Tongue (tissue), 3 donors: ENCODE measurements at places on chromosomes 2 and 18.

DNA sequence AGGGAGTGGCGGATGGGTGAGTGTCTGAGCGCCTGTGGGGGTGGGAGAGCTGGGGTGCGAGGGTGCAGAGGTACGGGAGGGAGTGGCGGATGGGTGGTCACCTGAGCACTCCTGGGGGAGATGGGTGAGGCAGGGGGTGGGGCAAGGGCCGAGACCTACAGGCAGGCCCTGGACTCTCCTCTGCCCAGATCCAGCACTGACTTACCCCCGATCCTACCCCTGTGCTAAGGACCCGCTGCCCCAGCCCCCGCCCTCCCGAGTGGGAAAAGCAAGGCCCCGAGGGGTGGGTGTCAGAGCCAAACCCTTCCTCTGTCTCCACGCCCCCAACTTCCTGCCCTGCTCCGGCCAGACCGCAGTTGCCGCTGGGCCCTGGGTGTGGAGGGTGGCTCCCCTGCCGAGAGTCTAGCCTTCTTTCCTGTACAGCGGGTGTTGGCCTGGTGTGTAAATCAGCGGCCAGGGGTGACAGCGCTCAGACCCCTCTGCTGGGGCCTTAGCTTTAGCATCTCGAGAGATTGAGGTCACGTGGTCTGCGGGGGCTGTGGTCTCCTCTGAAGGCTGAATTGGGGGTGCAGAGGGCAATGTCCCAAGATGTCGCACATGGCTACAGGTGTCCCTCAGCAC is 12.5 kb downstream of the BOK start:
- DNase-seq = no peak

GRCh38 chr18:42675810-42676209 is 439.7 kb downstream of the RIT2 start:
- DNase-seq = no peak

GRCh38 chr2:44555700-44556099 is 194.0 kb downstream of the CAMKMT start:
- no peak for DNase-seq

DNA sequence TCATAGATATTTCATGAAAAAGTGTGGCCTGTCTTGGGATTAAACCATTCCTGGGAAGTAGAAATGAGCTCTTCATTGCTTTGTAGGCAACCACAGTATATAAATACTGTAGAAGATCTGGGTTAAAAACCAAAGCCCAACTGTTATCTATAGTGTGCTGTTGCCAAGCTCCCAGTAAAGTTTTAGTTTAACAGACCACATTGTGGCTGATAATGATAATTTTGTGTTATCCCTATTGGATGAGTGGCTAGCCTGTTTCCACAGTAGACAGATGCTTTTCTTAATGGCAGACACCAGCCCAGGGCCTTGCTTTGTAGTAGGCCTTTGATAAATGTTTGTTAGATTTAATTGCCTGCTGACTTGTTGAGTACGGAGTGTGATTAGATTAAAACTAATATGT is 52.1 kb downstream of the FMNL2 start:
- no peak for DNase-seq

DNA sequence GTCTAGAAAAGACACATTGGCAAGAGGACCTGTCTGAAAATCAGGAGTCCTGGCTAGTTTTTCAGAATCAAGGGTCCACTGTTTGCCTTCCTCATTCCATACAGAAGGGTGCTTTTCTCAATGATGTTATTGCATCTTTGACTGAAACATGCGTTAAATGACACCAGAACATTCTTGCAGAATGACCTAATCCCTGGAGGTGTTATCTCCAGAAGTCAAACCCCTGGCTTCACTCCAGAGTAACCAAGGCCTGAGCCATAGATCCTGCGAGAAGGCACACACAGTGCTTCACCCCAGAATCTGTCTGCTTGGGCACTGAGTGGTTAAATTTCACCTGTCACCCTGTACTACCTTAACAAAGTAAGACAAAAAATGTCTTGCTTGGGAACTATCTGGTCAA is 1055.2 kb upstream of the FANCL start:
- peak; percentile 24 for DNase-seq

DNA sequence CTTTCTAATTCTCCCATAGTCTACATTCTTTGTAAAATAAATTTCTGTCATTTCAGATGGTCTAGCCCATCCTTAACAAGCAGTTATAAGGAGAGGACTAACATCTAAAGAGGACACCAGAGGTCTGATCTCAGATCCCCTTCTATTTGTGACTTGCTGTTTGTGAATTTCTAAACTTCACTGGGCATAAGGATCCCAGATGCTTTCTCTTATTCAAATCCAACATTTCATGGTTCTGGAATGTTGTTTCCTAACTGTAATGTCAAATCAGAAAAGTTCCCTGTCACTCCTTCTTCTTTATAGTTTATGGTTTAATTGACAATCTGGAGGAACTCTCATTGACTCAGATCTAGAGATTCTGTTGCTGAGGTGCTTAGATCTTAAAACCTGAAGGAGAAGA is 430.2 kb downstream of the MEIS1 start:
- no peak for DNase-seq

DNA sequence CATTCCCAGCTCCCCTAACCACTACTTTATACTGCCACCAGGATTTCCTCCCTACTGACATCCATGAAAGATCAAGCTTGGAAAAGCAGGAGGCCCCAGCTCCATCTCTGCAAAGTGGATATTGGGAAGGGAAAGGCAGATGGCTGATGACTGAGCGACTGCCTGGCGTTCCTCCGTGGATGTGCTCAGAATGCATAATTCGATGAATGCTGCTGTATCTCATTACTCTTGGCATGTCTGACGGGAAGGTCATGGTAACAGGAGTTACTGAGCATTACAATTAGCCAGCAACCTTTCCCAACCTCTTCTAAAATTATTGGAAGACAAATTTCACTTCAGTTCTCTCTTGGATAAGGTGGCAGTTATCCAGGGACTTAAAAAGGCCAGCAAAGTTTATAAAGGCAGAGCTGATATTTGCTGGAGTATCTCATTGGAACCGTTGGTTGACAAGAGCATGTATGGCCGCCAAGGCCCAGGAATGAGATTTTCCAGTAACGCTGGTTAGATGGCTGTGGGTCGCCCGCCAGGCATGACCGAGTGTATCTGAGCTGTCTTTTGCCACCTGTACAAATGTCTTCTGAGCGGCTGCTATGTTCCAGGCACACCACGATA is 34.5 kb downstream of the KCNE4 start:
- peak; percentile 45 for DNase-seq

DNA sequence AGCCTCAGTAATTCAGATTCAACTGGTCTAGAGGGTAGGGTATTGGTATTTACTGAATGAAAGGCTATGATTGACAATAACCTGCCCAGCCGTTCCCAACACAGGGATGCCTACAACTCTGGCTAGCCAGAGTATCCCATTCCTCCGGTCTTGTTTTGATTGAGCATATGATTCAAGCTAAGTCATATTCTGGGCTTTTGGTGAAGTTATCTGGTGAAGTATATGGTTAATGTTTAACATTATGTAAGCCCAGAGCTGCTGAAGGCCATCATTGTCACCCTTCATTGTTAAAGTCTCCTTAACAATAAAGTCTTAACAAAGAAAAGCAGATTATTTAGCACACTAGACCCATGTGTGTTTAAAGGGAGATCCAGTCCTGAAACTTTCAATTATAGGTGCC is 152.6 kb downstream of the EXOC6B start:
- no peak for DNase-seq

DNA sequence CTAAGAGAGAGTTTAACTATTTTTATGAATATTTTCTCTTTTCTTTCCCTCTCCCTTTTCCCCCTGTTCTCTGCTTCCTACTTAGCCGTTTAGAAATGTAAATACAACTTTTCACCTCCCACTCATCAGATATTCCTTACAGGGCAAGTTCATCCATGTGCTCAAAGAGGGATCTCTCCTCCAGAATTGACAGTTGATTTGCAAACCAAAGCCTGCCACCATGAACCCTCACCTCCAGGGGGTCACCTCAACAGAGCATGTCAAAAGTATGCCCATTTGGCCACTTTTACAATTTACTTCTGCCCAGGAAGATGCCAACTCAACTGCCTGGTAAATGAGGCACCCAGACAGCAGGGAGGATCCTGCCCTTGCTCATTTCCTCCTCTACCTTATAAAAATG is 149.2 kb upstream of the GYPC start:
- no peak for DNase-seq

DNA sequence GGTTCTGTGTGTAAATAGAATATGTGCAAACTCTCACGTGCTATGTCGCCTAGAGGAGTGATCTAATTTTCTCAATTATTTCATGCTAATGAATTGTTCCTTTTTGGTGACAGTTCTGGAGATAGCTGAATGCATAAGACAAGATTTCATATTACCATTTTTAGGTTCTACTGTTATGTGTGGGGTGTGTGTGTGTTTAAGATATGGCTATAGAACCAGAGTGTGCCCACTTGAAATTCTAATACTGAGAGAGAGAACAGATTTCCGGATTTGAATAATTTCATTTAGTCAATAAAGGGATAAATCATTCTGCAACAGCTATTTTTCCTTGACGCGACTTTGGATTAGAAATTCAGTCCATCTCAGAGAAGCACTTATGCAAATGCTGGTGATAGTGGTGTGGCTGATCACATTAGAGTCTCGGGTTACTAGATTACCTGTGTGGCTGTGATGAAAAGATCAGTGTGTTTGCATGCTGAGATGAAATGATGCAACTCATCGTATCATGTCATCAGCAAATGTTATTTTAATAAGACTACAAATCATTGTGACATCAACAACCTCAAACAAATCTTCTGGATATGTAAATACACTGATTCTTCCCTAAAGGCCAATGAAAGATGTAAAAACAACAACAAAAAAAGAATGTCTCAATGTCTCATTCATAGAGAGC is 415.9 kb downstream of the EPHA4 start:
- no peak for DNase-seq

DNA sequence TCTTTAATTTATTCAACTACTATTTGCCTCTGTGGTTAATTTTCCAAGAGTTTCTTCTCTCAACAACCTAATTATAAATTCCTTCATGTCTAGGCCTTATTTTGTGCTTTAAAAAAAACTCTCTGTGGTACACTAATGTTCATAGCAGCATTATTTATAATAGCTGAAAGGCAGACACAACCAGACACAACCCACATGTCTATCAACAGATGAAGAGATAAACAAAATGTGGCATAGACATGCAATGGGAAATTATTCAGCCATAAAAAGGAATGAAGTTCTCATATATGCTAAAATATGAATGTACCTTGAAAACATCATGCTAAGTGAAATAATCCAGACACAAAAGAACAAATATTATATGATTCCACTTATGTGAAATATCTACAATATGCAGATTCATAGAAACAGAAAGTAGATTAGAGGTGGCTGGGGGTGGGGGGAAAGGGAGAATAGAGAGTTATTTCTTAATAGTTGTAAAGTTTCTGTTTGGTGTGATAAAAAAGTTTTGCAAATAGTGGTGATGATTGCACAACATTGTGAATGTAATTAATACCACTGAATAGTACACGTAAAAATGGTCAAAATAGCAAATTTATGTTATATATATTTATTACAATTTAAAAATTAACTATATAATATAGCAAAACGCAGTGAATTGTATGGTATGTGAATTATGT is 28.1 kb upstream of the RASGRP3 start:
- DNase-seq = no peak

DNA sequence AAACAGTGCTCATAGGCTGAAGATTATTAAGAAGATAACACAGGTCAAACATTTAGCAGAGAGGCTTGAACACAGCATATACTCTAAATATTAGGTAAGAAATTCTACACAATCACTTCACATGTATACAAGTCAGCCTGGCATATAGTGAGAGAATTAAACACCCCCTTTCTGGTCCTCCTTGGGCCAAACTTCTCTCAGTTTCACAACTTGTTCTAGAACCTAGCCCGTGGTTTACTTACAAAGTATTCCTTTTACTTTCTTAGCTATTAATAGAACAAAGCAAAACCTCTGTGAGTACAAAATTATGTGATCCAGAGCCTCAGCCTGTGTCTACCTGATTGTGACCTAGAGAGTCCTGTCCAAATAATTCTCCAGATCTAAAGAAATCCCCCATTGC is 562.8 kb downstream of the TNS1 start:
- DNase-seq = no peak

GRCh38 chr18:68725346-68725745 is 10.4 kb upstream of the TMX3 start:
- DNase-seq = no peak

DNA sequence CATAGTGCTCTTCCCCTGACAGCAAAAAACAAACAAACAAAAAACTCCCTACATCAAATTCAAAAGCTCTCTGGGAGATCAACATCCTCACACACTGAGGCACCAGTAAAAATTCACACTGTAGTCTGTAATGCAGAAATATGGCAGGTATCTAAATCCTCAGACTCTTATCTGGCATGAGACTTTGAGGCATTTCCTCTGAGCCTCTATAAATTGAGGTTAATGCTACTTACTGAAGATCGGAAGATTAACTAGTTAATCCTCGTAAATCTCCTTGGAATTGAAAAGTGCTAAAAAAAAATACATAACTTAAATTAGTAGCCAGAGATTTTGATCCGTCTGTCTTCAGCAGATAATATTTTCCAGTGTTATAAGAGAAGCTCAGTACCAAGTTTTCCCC is 65.0 kb downstream of the AP1S3 start:
- DNase-seq = no peak

DNA sequence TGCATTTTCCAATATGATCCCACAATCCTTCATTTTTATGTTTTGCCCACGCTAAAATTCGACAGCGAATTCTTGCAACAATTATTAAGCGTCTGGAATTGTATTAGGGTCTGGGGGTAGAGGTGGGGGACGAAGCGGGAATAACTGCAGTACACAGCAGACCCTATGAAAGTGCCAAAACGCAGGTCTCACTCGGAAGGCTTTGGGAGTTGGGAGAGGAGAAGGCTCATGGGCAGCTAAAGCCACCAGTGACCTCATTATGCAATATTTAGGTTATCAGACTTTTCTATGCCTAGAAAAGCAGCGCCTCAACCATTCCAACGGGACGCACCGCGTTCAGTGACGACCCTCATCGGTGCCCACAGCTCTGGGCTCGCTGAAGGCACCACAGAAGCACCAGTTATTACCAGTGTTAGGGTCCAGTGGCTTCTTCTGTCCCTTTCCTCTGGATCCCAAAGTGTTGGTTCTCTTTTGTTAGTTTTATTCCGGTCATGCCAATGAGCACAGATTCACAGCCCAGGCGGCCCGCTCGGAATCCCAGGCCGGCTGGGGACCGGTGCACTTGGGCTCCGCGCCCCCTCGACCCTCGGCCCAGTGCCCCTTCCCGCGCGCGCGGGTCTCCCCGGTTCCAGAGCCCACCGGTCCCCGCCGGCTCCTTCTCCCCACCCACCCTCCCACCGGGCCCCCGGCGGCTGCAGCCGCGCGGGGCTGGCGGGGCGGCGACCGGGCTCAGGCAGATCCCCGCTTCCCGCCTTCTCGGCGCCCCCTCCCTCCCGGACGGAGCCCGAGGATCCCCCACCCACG is 737 bp upstream of the MAPK4 start:
- DNase-seq = no peak

- peak; percentile 43 for DNase-seq
Observed at GRCh38 chr2:101251844-101252407, 760 bp upstream of the CNOT11 start.

- no peak for DNase-seq
Observed at GRCh38 chr18:48142353-48142752, 211.9 kb upstream of the SMAD2 start.

- no peak for DNase-seq
Observed at GRCh38 chr2:153474407-153474806, 4.2 kb downstream of the RPRM start.

- no peak for DNase-seq
Observed at GRCh38 chr2:222334914-222335313, 36.1 kb upstream of the PAX3 start.

- DNase-seq = peak; percentile 25
Observed at GRCh38 chr2:127121353-127121752, 14.4 kb upstream of the BIN1 start.

GRCh38 chr18:11909061-11909455 is 941 bp upstream of the MPPE1 start:
- no peak for DNase-seq

- DNase-seq = no peak
Observed at GRCh38 chr2:26822877-26823276, 25.1 kb upstream of the DPYSL5 start.
